ENCODE measurements at places on chromosomes 6 and 20.

DNA sequence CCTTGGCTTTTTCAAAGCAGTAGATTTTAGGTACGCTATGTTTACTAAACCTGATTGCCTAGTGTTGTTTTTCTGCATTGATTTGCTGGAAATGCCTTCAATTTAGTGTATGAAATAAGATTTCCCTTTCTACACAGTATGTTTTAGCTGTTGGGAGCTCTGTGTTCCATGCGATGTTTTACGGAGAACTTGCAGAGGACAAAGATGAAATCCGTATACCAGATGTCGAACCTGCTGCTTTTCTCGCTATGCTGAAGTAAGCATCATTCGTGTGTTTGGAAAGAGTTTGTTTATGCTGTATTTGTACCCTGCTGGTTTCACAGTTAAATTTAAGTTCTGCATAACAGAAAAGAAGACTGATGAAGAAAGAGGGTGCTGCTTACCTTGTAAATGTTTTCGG, 1.9 kb downstream of the BTBD3 start:
- no peak for DNase-seq

- DNase-seq, result no peak
Observed at GRCh38 chr6:52564856-52565255, 12.0 kb downstream of the TRAM2 start.

- DNase-seq, result peak; percentile 93
Observed at GRCh38 chr20:362271-363254, 15.7 kb downstream of the NRSN2 start.

GRCh38 chr20:34355427-34355826, 7.6 kb upstream of the ITCH start:
- no peak for DNase-seq

- no peak for DNase-seq
Observed at GRCh38 chr6:42159431-42160024, 13.6 kb upstream of the GUCA1A start.

- DNase-seq, result no peak
Observed at GRCh38 chr6:90934966-90935365, 348.1 kb upstream of the MAP3K7 start.
